Stimulated activated CD4-positive, alpha-beta T cell treated with anti-CD3 and anti-CD28 coated beads, Interleukin-1b, Interleukin-23, amount 100 ng/mL, for 4 hours (primary cell): ENCODE measurements at places on chromosomes 13 and 19.
A peak's percentile ranks its signal among the peaks of the same experiment; 100 is the strongest.

GRCh38 chr19:12994701-12995595 lies at the start of gene NFIX:
Gene NFIX, plus strand, starts transcription at chr19:12995475. Its CDS starts 363 bp downstream, at chr19:12995838.
- peak; percentile 65 for DNase-seq

DNA sequence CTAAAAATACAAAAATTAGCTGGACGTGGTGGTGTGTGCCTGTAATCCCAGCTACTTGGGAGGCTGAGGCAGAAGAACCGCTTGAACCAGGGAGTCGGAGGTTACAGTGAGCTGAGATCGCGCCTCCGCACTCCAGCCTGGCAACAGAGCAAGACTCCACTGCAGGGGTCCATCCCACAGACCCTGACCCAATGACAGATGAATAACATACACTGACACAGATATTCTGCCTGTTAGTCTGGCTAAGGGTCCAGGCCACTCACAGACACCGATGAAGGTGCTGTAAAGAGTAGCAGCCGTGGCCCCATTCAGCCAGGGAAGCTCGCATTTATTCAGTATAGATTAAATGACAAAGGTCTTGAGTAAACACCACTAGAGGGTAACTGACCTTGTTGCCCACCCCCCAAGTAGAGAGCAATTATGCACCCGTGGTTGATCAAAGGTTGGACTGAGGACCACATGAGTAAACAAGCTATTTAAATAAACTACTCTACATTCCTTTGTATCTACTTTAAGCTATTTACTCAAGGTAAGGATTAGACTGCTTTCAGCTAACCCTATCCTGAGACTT lies 8.5 kb upstream of the CRYL1 start:
- DNase-seq, result no peak

- no peak for DNase-seq
Measured at GRCh38 chr13:44752164-44752563, 176.0 kb upstream of the TSC22D1 start.

DNA sequence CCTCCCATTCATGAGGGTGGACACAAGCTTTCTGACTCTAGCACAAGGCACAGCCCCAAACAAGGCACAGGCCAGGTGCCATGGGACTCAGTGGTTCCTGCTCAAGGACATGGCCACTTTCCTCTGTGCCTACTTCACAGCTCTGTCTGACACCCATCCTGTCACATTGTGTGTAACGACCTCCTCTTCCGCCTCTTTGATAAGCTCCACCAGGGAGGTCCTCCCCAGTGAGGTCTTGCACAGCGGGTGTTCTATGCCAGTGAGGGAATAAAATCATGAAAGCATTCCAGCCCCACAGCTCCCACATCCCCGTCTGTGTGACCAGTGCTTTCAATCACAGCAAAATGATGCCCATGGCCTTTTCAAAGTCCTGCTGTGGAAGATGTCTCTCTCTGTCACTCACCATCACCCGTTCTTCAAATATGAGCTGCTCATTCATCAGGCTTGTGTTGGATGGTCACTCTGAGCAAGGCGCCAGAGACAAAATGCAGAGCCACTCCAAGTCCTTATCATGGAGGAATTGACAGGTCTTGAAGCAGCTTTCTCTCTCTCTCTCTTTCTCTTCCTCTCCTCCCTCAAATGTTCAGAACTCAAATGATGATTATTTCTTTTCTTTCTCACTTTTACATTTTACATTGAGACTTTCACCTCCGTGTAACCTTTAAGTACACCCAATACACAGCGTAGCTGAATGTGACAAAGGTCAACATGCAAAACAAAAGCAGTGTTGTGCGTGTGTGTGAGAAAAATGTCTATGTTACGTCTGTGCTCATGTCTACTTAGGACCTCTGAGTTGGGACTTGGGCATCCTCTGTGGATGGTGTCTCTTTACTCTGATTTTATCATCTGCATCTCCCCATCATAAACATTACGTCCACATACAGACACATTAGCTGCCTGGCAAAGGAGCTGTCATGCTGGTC lies 8.0 kb upstream of the SPATA13 start:
- DNase-seq, result no peak

DNA sequence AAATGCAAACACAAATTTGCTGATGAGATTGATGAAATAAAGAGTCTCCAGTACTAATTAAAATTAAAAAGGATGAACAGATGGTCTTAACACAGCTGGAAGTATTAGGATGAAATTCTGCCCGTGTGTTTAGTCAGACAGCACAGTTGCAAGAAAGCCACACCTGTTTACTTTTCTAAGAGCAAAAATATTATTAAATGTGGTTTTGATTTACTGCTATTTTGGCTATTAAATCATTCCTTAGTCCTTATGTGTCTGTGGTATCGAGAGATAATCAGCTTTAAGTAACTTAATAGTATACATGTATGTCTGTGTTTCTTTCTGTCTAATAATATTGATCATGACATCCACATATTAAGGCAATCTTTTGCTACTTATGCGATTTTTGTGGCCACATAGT lies 494.9 kb downstream of the GPC6 start:
- no peak for DNase-seq

GRCh38 chr19:2252797-2253105 lies 3.5 kb downstream of the JSRP1 start:
- no peak for DNase-seq

DNA sequence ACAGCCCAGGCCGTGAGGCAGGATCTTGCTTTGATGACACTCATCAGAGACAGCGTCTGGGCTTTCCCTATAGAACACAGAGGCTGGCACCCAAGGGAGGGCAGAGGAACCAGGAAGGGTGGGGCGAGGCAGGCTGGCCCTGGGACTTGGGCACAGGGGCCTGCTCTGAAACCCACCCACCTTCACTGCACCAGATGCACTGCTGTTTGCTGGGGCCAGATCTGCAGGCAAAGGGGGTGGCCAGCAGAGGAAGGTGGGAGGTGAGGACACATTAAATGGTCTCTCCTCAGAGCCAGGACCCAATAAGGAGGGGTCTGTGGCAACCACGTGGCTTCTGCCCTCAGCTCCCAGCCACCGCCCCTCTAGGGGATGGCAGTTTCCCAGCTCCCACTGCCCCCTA lies 6.6 kb upstream of the VSTM2B start:
- no peak for DNase-seq

GRCh38 chr19:37905946-37906868 lies at the start of gene WDR87:
Gene WDR87, minus strand, starts transcription at chr19:37906594. Its CDS starts 8,355 bp downstream, at chr19:37898239.
- DNase-seq, result peak; percentile 35

- no peak for DNase-seq
Measured at GRCh38 chr19:11813703-11814028, 407 bp upstream of the ZNF440 start.

DNA sequence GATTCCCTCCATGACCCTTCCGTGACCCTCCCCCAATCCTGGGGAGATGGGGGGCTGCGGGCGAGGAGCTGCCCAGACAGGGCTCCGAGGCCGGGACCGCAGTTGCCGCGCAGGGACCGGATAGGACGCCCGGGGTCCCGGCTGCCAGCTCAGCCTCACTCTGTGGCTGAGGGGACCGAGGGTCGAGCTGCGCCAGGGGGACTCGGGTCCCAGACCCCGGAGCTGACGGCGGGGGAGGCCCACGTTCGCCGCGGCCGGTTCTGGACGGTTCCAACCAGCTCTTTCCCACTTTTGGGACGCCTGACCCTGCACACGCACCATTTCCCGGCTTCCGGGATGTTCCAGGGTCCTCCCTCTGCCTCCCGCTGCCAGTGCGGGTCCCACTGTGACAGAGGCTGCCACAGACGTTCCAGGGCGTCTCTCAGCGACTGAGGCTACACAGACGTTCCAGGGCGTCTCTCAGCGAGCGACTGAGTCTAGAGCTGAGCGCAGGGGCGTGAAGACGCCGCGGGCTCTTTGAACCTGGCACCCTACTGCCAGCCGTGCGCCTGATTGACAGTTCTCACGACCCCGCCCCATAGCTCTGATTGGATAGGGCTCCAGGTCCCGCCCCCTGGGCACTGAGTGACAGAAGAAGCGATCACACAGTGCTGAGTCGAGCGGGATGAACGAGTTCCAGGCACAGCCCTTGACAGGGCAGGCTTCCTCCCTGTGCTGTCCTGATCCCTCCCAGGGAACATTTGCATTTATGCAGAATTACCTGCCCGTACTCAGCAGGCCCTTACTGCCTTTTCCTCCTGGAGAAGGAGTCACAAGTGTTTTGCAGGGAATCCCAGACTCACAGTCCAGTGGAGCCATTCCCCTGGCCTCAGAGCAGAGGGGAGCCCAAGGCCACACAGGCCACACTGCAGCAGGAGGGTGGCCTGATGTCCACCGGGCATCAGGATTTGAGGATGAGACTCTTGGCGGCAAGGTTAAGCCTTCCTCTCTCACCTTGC lies at the start of gene ZNF563:
ZNF563 (minus strand) TSS at position 472 of the 998 bp plus-strand sequence; CDS start at position 321, 151 bp downstream.
- peak; percentile 96 for DNase-seq

GRCh38 chr13:74090397-74090796 lies 43.8 kb downstream of the KLF12 start:
- no peak for DNase-seq

DNA sequence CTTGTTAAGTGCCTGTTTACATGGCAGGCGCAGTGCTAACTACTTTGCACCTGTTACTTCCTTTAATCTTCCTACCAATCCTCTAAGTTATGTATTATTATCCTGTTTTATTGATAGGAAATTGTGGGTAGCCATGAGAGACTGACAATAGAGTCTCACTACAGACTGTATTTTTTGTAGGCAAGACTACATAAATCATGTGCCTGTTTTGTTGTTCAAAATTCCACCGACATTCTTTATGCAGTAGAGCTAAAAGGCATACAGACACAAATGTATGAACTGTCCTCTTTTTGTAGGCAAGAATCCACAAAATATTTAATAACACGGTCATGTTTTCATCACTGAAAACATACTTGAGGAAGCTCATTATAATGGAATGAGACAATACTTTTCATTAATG lies 205.5 kb downstream of the NALCN start:
- DNase-seq, result no peak

GRCh38 chr13:35530147-35530546 lies 53.7 kb upstream of the MAB21L1 start:
- no peak for DNase-seq

GRCh38 chr13:26017932-26018665 lies 33.7 kb downstream of the SHISA2 start:
- DNase-seq, result no peak

DNA sequence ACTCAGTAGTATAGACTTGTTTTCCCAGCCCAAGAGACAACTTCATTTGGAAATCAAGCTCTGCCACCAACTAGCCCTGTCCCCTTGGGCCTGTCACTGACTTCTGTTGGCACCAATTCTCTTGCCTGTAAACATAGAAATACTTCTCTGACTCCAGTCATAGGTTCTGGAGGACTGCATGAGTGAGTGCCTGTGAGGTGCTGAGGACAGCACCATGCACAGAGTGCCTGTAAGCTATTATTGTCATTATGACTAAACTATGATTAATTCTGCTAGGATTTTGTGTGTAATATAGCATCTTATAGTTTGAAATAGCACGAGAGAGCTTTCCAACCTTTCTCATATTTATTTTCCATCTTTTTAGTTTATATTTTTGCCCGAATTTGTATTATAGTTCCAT lies 247.9 kb downstream of the MYO16 start:
- DNase-seq, result no peak

DNA sequence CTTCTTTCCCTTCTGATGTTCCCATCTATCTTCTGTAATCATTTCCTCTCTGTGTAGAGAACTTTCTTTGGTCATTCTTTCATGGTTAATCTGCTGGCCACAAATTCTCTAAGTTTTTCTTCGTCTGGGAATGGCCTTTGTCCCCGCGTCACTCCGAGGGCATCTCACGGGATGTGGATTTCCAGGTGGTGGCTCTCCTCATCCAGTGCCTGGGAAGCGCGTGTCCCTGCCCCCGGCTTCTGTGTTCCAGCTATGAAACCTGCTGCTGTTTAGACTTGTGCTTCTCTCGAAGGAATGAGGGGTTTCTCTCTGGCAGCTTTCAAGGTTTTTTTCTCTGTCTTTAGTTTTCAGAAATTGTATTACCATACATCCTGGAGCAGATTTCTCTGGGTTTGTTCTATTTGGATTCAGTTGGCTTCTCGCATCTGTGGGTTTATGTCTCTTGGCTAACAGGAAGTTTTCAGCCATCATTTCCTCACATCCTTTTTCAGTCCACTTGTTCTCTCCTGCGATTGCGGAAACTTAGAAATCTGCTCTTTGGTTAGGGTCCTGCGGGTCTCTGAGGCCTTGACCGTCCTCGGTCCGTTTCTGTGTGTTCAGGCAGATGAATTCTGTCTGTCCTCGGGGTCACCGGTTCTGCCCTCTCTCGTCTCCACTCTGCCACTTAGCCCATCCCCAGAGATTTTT lies 36.9 kb upstream of the DCUN1D2 start:
- DNase-seq, result no peak

DNA sequence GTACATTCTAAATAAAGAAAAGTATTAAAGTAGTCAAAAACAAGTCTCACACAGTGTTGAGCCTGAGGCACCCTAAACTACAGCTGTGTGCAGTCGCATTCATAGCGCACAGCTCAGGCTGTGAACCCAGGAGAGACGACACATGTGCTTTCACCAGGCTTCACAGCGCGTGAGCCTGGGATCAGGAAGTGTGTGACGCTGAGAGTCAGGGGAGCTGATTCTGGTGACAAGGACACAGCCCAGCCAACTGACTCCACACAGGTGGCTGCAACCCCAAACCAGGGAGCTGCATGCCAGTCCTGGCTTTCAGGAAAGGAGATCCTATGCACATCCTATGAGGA lies 41.6 kb downstream of the COL4A1 start:
- DNase-seq, result no peak

GRCh38 chr13:86729206-86729605 lies 930.0 kb upstream of the SLITRK6 start:
- no peak for DNase-seq

DNA sequence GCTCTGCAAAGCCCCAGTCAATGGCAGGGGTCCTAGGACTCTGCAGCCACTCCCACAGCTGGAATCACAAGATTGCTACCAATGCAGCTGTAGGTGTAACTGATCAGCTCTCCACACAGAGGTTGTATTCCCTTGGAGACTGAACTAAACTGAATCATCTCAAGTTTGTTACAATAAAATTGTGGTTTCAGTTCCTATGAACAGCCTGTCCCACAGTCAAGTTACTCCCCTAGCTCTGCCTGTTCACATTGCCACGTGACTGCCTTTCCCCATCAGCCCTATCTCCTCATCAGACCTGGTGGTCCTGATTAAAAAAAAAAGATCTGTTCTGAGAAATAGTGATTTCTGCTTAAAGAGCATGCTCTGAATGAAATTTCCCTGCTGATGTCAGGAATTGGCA lies 287.9 kb upstream of the NBEA start:
- no peak for DNase-seq

- no peak for DNase-seq
Measured at GRCh38 chr13:111261326-111261725, 59.1 kb upstream of the TEX29 start.

DNA sequence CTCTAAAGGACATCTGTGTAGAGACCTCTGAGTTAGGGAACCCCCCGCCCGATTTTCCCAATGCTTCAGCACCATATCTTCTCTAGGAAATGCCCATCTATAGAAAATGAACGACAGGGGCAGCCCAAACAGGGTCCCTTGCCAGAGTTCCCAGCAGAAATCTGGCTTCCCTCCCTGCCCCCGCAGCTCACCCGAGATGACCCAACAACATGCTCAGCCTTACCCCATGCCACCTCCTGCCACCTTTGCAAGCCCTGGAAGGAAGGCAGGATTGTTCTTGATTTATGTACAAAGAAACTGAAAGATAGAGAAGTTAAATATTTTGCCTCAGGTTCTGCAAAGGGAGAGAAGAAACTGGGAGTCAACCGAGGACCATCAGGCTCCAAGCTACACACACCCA lies 105.6 kb upstream of the UQCRFS1 start:
- no peak for DNase-seq
